ENCODE measurements at places on chromosomes 3 and 15.

DNA sequence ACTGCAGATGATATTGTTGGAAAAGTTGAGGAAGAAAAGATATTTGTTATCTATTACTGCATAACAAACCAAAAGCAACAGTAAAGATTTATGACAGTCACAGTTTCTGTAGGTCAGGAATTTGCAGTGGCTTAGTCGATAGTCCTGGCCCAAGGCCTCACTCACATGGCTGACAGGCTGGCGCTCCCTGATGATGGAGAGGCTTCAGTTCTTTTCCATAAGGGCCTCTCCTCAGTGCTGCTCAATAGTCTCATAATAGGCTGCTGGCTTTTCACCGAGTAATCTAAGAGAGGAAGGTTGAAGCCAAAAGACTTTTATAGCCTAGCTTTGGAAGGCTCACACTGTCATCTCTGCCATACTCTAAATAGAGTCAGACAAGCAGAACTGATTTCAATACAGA is 17.7 kb downstream of the IREB2 start:
- DNase-seq, result no peak

- DNase-seq, result no peak
Observed at GRCh38 chr15:49721621-49722020, 100.8 kb downstream of the DTWD1 start.

DNA sequence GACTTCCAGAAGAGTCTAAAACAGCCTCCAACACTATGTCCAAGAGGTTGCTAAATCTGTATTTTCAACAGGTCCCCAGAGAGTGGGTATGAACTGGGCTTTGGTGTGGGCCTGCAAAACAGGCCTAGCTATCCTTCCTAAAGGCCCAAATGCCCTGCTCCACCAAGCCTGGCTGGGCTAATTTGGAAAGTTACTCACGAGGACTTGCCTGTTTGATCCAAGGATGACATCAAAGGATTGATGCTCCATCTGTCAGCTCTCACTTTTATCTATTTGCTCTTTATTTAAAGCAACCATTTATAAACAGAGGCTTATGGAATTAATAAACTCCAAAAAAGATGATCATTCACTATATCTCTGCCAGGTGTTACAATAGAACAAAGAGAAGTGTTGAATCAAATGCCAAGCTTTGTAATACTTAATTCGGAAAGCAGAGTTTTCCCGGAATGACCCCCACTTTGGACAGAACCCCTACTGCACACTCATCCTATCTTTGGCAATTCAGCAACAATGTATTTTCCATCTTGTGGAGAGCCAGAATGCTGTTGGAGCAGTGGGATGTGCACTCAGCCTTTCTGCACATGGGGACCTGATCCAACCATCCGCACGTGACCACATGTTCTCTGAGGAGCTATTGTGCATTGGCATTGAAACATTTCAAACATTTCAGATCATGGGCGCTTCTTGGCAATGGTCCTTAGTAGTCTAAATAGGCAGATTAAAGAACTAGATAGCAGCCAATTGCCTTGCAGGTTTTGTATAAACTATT is 163.3 kb upstream of the THBS1 start:
- no peak for DNase-seq

- no peak for DNase-seq
Observed at GRCh38 chr15:85642065-85642692, 152.5 kb downstream of the KLHL25 start.

- no peak for DNase-seq
Observed at GRCh38 chr15:57031082-57031481, 112.6 kb downstream of the TCF12 start.

DNA sequence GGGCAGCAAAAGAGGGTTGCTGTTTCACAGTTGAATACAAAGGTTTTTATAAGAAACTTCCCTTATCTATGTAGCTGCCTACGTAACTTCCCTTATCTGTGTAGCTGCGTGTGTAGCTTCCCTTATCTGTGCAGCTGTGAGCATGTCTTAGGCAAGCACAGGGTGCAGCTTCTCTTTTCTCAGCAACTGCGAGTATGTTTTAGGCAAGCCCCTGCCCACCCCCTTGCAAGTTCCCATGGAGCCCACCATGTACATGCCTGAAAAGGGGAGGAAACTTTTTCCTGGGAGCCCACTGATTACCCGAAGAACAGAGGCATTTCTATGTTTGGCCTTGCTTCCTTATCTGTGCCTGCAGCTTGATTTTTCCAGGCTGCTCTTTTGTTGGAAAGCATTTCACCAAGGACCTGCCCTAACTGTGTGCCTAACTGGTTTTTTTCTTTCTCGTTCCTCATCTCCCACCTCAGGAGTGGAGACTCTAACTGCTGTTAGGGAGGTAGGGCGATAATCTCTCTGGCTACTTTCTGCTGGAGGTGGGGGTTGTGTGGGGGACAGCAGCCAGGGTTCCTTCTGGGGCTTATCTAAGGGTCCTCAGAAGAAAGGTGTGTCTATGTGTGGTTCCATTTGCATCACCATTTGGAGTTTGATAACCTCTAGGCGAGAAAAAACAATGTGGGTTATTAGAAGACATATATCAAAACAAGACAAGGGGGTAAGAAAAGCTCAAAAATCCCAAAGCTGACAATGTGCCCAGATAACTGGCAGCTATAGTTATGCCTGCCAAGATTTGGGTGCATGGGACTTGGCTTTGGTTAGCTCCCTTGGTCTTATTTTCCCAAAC is 26.0 kb downstream of the SORD start:
- peak; percentile 66 for DNase-seq

DNA sequence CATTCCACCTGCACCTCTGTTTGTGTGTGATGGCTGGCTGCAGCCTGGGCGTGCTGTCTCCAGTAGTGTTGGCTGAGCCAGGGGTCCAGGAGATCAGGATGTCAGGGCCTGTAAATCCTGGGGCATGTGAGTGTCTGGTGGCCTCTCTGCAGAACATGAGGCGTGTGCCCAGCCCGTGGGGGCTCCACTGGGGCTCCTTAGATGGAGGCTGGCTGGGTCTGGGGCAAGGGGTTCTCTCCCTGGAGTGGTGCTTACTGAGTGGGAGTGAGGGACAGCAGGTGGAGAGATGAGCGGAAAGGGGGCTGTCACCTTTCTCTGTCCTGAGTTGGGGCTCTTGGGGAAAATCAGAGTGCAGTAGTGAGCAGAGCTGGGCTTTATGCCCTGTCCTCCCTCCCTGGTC is 152.2 kb downstream of the CHDH start:
- DNase-seq, result no peak

DNA sequence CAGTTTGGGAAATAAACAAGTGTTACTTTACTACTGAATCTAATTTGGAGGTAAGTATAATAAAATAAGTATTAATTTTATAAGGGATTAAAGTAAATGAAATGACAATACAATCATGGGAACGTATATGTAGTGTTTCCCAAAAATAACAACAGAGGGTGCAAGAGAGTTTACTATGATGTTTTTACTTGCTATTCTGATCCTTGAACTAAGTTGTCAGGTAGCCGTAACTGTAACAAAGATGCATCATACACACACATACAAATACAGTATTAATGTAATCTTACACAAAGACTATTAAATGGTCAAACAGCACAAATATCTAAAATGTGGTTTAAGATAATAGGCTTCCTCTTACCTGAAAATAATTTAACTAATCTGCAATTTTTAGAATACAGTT is 311.4 kb downstream of the TBC1D5 start:
- no peak for DNase-seq

GRCh38 chr15:81209635-81210034 is 13.0 kb downstream of the IL16 start:
- DNase-seq, result no peak

- DNase-seq, result no peak
Observed at GRCh38 chr15:70276401-70276800, 178.7 kb upstream of the TLE3 start.

DNA sequence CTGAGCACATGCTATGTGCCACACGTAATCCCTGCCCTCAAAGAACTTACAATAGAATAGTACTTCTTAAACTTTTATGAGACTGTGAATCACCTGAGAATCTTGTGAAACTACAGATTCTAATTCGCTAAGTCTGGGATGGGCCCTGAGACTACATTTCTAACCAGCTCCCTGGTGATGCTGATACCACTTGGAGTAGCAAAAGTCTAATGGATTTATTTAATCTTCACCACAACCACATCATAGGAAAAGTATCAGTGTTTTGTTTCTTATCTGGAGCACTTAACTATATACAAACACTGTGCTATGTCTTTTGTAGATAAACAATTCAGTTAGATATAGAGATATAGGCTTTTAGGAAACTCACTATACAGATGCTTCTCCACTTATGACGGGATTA is 23.8 kb upstream of the TCF12 start:
- no peak for DNase-seq

DNA sequence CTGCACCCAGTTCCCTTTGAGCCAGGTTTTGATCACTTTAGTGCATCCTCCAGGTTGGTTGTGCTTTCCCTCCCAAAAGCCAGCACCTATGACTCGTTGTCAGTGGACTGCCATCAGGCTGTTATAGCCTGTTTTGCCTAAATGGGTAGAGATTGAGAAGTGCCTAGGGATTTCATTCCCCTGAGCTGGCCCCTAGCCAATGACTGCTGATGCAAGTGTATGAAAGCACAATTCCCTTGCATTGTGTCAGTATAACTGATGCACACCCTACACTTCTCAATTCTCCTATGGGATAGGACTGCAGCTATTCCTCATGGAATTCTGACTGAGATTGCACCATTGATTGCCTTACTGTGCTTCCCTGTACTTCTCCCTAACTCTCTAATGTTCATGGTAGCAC is 102.1 kb upstream of the ARPP21 start:
- DNase-seq, result no peak

DNA sequence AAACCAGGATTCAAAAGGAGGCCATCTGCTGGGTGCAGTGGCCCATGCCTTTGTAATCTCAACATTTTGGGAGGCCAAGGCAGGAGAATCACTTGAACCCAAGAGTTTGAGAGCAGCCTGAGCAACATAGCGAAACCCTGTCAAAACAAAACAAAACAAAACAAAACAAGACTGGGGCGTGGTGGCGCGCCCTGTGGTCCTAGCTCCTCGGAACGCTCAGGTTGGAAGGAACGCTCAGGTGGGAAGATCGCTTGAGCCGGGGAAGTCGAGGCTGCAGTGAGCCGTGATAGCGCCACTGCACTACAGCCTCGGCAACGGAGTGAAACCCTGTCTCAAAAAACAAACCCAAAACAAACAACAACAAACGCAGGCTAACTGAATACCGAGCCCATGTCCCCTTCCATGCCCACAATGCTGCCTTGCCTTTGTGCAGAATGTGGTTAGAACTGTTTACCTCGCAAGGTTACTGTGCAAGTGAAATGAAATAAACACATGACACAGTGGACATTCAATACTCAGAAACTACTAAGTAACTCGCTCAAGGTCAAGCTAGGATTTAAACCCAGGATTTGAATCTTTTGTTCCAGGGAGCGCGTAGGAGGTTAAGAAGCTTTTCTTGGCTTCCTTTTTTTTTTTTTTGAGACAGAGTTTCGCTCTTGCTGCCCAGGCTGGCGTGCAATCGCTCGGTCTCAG is 766 bp upstream of the EMC4 start:
- no peak for DNase-seq

- DNase-seq, result no peak
Observed at GRCh38 chr15:36924034-36924433, 176.3 kb downstream of the MEIS2 start.

DNA sequence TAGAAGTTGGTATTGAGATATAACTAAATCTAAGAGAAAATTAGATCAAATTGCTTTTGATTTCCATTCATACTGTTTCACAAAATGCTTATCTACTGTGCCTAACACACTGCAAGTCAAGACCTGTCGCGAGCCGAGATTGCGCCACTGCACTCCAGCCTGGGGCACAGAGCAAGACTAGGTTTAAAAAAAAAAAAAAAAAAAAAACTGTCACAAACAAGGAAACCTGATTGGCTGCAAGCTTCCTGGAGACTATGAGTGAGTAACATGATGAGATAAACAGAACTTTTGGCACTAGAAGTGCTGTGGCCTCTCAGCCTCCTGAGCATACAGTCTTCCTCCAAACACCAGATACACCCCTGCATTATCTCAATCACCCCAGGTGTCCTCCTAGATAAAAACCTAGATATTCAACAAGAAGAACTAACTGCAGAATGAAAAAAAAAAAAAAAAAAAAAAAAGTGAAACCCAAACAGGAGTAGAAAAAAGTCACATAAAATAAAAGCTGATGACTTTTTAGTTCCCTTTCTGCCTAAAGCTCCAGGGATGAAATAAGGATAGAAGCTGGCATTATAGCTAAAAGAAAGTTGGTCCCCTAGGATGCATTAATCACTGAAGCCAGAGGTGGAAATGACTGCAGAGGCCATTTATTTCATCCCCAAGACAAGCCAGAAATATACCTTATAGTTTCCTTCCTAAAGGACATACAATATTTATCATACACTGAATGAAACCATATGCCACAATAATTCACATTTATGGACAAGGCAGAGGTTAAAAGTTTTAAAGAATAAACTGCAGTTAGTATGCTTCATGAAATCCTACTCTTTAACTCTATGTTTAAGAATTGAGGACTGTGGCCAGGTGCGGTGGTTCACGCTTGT is 82.4 kb downstream of the P3H2 start:
- peak; percentile 74 for DNase-seq

DNA sequence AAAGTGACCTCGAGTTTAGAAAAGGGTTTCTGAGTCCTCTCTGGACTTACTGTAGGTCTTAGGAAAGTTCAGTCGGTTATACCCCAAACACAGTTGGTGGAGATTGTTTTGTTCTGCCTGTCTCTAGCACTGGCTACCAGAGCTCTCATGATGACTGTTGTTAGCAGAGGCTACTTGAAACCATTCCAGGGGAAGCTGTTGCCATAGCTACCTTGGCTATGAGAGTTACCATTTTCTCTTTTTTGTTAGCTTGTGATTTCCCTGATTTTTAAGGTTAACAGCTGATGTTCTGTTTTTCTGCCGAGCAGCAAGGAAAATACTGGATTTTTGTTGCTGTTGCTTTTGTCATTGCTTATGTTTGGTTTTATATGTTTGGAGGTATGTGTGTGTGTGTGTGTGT is 26.7 kb downstream of the ABHD2 start:
- DNase-seq, result peak; percentile 87

Measured in brain microvascular endothelial cell (primary cell).